ENCODE measurements at places on chromosomes 4 and X. TPM values are rescaled to one million over a fixed set of nuclear protein-coding genes. Genes with fewer than 3 reads are reported as not detected.

- peak overlapping the region; percentile 79 for H3K27ac ChIP-seq
- peak; percentile 16 for DNase-seq
- no peaks in the 10 kb centered on the region for H3K27me3 ChIP-seq
- no peaks in the 10 kb centered on the region for H3K36me3 ChIP-seq
- no peak overlapping the region for H3K4me3 ChIP-seq
- H3K4me1 ChIP-seq: peaks cover 30% of the 10 kb centered on the region
These were observed 43.5 kb upstream of the LAMP2 start for GRCh38 chrX:120512627-120513026.

DNA sequence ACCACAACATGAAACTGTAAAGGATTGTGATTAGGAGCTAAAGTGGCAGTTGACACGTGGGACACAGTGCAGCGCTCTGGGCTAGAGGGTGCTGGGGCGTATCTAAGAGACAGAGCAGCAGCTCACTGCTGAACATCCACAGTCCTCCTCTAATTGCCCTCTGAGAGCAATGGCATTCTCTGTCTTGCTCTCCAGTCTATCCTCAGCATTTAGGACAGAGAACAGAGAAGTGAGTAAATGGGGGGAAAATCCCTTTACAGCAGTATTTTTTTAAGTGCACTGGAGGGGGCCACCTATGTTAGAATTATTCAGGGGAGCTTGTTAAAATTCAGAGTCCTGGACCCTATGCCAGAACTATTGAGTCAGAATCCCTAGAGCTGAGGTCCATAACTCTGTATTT is 4.2 kb upstream of the TMEM154 start:
- H3K27ac ChIP-seq: no peak overlapping the region
- no peak for DNase-seq
- H3K27me3 ChIP-seq: no peaks in the 10 kb centered on the region
- no peaks in the 10 kb centered on the region for H3K36me3 ChIP-seq
- no peak overlapping the region for H3K4me3 ChIP-seq
- no peaks in the 10 kb centered on the region for H3K4me1 ChIP-seq

GRCh38 chr4:183600189-183600685 is 58.7 kb downstream of the RWDD4 start:
- H3K27ac ChIP-seq: peak overlapping the region; percentile 9
- H3K4me1 ChIP-seq: peaks cover 24% of the 10 kb centered on the region
- no peak for DNase-seq
- no peaks in the 10 kb centered on the region for H3K27me3 ChIP-seq
- H3K4me3 ChIP-seq: no peak overlapping the region

DNA sequence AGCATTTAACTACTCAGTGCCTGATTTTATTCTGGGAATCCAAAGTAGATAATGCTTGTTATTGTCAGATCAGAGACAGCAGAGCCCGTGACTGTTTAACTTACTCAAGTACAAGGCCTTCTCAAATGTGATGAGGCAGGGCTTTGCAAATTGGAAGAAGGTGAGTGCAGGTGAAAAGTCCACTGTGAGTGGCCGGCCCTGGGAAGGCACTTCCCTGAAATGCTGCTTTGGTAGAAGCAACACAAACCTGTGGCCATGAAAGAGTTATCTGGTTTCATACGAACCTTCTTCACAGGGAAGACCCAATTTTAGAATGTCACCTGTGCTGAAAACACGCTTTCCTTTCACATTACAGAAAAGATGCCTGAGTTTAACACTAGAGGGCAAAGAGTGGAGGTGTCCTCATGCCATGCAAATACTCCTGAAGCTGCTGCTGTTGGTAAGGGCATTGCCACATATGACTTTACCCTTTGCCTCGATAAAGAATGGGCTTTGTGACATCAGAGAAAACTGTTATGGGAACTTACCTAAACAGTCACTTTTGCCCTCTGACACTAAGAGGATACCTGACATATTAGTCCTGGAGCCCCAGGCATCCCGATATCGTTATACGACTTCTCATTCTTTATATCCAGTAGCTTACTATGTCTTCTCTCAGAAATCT is 8.0 kb downstream of the PPARGC1A start:
- peaks cover 4% of the 10 kb centered on the region for H3K4me1 ChIP-seq
- H3K27ac ChIP-seq: peak overlapping the region; percentile 48
- H3K27me3 ChIP-seq: no peaks in the 10 kb centered on the region
- no peak for DNase-seq

DNA sequence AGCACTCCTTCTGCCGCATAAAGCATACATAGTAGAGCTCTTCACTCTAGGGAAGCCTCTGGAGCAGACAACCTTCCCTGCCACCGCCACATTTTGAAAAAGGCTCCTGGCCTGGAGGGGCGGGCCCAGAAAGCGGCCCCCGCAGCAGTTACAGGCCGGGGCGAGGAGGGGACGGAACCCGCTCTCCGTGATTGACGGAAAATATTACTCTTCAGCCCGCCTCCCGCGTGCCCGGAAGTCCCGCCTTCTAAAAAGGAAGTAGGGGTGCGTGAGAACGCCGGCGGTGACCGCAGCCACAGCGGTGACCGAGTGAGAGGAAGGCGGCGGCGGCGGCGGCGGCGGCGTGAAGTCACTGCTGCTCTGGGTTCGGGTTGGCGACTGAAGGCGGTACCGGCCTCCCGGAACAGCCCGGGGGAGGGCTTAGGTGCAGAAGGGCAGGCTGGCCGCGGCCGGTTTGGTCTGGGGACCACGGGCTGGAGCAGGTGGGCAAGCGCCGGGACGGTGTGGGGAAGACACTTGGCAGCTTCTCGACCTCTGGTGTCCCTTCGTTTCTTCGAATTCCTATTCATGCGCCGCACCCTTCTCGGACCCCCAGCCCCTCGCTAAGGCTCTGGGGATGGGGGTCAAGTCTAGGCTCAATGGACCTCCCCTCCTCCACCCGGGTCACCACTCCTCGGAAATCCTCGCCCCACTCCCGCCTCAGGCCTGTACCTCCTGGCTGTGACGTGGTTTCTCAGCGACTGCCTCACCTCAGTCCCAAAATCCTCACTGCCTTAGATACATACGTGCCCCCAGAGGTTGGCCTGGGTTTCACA is at the start of gene HCCS:
Gene HCCS, plus strand, starts transcription at position 296 of the 815 bp plus-strand sequence. CDS start 729 bp downstream, outside the sequence.
- H3K36me3 ChIP-seq: peaks cover 2% of the 10 kb centered on the region
- H3K27me3 ChIP-seq: no peaks in the 10 kb centered on the region
- peaks cover 11% of the 10 kb centered on the region for H3K4me1 ChIP-seq
- peak within 1 kb of the TSS; percentile 48 for H3K4me3 ChIP-seq

GRCh38 chr4:17605236-17605635 is 9.2 kb upstream of the MED28 start:
- H3K36me3 ChIP-seq: no peaks in the 10 kb centered on the region
- H3K27ac ChIP-seq: no peak overlapping the region
- H3K4me1 ChIP-seq: no peaks in the 10 kb centered on the region
- H3K27me3 ChIP-seq: no peaks in the 10 kb centered on the region
- H3K4me3 ChIP-seq: no peak overlapping the region
- DNase-seq: no peak

GRCh38 chr4:183610613-183611012 is 48.4 kb downstream of the RWDD4 start:
- H3K36me3 ChIP-seq: no peaks in the 10 kb centered on the region
- peaks cover 12% of the 10 kb centered on the region for H3K4me1 ChIP-seq
- no peak for DNase-seq
- H3K27me3 ChIP-seq: no peaks in the 10 kb centered on the region
- H3K27ac ChIP-seq: no peak overlapping the region

- no peak overlapping the region for H3K4me3 ChIP-seq
- no peaks in the 10 kb centered on the region for H3K27me3 ChIP-seq
- H3K27ac ChIP-seq: no peak overlapping the region
- no peak for DNase-seq
- H3K4me1 ChIP-seq: peaks cover 2% of the 10 kb centered on the region
These were observed 31.7 kb downstream of the IGSF1 start for GRCh38 chrX:131257367-131257766.

DNA sequence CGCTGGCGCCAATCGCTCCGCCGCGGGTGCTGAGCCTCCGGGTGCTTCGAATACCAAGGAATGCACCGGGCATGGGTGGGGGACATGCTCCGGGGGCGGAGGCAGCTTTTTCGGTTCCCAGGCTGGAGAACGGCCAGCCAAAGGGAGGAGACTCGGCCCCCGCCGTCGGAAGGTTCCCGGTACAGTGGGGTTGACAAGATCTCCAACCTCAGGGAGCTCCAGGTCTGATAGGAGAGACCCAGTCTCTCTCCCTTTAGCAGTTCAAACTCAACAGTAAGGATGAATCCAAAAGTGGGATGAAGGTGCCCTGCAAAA is 29.1 kb upstream of the BCORL1 start:
- H3K27ac ChIP-seq: no peak overlapping the region
- no peak for DNase-seq
- peaks cover 15% of the 10 kb centered on the region for H3K4me1 ChIP-seq
- no peaks in the 10 kb centered on the region for H3K27me3 ChIP-seq
- no peaks in the 10 kb centered on the region for H3K36me3 ChIP-seq

DNA sequence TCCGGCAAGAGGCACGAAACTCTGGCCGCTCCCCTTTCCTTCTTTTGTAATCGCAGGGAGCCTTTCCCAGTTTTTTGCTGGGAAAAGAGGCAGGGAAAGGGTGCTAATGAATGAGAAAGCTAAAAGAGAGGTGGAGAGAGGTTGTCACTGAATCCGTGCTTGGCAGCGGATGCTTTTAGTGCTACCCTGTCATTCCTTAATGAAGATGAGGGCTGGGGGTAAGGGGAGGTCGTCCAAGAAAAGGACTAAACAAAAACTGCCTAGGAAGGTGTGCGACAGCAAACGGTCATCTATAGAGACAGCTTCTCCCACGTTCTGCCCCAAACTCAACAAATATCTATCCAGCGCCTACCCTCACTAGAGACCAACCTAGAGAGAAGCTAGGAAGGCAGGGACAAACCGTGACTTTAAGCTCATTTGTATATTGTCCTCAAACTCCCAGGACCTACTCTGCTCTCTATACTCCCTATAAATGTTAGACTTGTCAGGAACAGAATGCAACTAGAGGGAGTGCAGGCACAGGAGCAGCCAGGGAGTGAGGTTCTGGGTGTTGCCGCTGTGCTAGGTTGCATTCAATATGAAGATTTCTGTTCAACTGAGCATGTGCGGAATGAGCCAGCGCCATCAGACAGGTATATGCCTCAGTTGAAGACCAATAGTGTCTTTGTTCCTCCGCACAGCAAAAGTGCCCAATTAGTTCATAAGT is 777 bp upstream of the CASK start:
- no peaks in the 10 kb centered on the region for H3K4me1 ChIP-seq
- no peaks in the 10 kb centered on the region for H3K27me3 ChIP-seq
- no peaks in the 10 kb centered on the region for H3K36me3 ChIP-seq

DNA sequence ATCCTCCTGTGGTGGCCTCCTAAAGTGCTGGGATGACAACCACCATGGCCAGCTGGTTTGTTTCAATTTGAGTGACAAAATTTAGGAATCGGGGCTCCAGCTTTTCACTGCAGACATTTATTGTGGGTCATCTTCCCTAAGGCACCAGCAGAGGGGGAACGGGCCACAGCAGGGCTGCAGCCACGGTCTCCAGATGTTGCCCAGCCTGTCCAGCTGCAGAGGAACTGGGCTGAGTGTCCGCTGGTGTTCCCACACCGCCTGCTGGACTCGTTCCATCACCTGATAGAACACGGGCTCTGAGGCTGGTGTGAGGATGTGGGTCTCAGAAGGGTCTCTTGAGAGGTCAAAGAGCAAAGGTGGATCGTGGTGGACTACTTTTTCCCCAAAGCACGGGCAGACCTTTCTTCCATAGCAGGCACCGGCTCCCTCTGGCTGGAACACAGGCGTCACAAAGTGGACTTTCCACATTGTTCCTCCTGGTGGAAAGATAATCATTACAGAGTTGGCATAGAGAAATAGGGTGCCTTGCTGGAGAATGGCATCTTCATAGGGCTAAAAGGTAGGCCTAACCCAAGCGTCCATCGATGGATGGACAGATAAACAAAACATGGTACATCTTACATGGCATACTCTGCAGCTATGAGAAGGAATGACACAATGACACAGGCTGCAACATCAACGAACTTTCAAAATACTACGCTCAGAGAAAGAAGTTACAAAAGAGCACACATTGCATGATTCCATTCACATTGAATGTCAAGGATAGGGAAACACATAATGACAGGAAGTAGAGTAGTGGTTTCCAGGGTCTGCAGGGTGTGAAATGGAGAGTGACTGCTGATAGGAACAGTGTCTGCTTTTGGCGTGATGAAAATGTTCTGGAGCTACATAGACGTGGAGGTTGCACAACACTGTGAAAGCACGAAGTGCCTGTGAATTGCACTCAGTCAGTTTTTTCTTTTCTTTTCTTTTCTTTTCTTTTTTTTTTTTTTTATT is 5.9 kb upstream of the ARSD start:
- no peaks in the 10 kb centered on the region for H3K4me1 ChIP-seq
- no peak for DNase-seq
- no peak overlapping the region for H3K27ac ChIP-seq
- H3K36me3 ChIP-seq: no peaks in the 10 kb centered on the region

- no peak overlapping the region for H3K4me3 ChIP-seq
- no peaks in the 10 kb centered on the region for H3K4me1 ChIP-seq
- no peak for DNase-seq
- no peaks in the 10 kb centered on the region for H3K36me3 ChIP-seq
- H3K27me3 ChIP-seq: no peaks in the 10 kb centered on the region
These were observed 243.0 kb upstream of the TRAM1L1 start for GRCh38 chr4:117328333-117328732.

DNA sequence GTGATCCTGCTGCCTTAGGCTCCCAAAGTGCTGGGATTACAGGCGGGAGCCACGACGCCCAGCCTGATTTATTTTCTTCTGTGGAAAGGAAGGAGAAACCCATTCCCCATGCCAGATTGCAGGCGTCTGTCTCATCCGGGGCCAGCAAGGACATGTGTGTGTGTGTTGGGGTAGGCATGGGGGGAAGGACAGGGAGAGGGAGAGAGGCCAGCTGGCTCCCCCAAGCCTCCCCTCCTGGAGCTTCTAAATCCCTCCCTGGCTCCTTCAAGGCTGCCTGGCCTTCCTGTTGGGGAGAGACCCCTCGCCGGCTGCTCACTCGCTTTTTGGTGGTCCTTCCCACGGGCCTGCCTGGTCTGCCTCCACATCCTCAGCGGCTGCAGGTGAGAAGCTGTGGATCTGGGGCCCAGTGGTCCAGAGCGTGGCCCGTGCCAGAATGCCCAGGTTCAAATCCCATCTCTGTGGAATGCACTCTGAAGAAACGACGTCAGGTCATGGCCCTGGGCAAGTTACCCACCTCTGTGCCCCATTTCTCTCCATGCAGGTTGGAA is 1.3 kb upstream of the PLXNB3 start:
- no peaks in the 10 kb centered on the region for H3K36me3 ChIP-seq
- no peaks in the 10 kb centered on the region for H3K27me3 ChIP-seq
- no peak for DNase-seq
- no peak overlapping the region for H3K4me3 ChIP-seq
- H3K27ac ChIP-seq: no peak overlapping the region

GRCh38 chr4:109864134-109864533 is 16.2 kb downstream of the LRIT3 start:
- no peaks in the 10 kb centered on the region for H3K27me3 ChIP-seq
- no peak overlapping the region for H3K27ac ChIP-seq
- peaks cover 11% of the 10 kb centered on the region for H3K4me1 ChIP-seq
- no peak overlapping the region for H3K4me3 ChIP-seq
- DNase-seq: no peak

PNMA6E gene
- total RNA-seq: not detected

ARHGAP6 gene
- total RNA-seq: 10.9 TPM

MAGEB17 gene
- total RNA-seq: 7.3 TPM

HPGDS gene
- 1.8 TPM for total RNA-seq

ZNF141 gene
- total RNA-seq: 24.1 TPM
